Activated CD4-positive, alpha-beta T cell treated with anti-CD3 and anti-CD28 coated beads, Interleukin-2, amount 10 ng/mL, durations not matched to agents 7 days and 5 days (primary cell): ENCODE measurements at places on chromosomes 11 and 22.

DNA sequence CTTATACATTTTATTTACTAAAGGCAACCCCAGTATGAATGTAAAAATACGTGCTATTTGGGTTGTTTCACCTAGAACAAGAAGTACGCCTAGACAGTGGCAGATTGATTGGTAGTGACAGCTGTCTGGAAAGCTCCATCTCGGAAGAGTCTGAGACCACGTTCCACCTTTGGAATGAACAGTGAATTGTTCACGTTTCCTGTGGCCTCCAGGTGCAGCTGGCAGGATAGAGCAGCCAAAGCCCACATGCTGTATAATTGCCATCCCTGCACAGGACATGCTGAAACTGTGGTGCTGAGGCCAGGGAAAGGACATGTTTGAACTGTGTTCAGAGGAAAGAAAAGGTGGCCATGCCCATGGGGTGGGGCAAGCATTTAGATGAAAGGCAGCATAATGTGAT is 218.7 kb upstream of the MTNR1B start:
- no peak for DNase-seq

- DNase-seq = no peak
Measured at GRCh38 chr11:114098927-114099326, 39.4 kb downstream of the ZBTB16 start.

- no peak for DNase-seq
Measured at GRCh38 chr22:24474221-24474620, 20.9 kb upstream of the UPB1 start.

- no peak for DNase-seq
Measured at GRCh38 chr11:67641338-67642172, 2.0 kb upstream of the TBX10 start.

- DNase-seq = no peak
Measured at GRCh38 chr11:126432525-126432924, 77.0 kb downstream of the ST3GAL4 start.

GRCh38 chr11:45159781-45160365 is 13.4 kb downstream of the PRDM11 start:
- no peak for DNase-seq

- no peak for DNase-seq
Measured at GRCh38 chr22:45223304-45224117, 17.2 kb downstream of the KIAA0930 start.

DNA sequence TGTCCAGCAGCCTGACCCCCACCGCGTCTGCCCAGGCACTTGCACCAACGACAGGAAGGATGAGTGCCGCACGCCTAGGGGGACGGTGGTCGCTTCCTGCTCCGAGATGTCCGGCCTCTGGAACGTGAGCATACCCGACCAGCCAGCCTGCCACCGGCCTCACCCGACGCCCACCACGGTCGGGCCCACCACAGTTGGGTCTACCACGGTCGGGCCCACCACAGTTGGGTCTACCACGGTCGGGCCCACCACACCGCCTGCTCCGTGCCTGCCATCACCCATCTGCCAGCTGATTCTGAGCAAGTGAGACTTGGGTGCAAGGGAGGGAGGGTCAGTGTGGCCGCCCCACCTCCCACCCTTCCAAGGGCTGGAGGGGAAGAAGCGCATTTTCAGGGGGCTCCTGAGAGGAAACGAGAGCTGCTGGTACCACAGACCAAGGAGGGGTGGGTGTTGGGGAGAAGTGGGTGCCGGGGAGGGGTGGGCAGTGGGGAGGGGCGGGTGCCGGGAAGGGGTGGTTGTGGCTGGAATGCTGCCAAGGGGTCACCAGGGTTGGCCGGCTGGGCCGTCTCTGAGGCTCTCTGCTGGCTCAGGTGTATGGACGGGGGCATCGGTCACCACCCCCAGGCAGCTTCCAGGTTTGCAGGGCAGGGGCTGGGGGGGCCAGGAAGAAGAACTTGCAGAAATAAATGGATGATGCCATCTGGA is 27.7 kb upstream of the MUC5B start:
- no peak for DNase-seq

DNA sequence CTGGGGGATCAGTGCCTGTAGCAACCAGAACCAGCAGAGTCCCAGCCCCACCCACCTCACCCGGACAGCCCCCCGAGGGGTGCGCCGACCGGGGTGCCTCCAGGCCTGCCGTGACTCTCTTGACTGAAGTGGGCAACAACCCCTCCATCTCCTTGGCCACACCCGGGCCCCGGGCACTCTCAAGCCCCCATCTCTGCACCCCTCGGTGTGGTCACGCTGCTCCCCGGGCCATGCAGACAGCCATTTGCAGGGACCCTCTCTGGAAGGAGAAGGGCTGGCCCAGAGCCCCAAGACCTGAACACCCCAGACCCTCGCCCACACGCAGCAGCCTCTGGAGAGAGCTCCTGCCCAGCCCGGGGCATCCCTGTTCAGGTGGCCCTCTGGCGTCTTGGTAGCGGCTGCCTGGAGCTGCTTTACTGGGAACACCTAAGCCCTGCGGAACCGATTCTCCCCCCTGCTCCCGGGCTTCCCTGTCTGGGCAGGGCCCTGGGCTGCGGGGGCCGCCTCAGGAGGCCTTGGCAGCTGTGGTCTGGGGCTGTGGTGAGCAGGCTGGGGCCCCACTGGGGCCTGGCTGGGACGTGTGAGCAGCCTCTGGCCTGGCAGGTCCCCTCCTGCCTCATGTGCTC is 84.9 kb downstream of the WNT7B start:
- no peak for DNase-seq

GRCh38 chr11:111460856-111461255 is 51.3 kb downstream of the BTG4 start:
- DNase-seq = no peak

DNA sequence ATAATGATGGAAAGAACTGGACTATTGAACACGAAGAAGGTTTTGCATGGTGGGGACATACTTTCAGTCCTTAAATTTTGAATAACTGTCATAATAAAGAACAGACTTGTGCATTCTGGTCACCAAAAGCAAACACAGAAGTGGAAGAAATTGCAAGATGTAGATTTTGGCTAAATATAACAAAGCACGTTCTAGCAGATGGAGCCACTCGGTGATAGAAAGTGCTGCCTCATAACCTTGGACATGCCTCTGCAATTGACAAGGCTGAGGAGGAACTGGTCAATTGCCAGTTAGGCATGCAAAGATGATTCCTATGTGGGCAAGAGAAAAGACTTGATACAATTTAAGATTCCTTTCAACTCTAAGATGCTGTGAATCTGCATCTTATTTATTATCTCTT is 244.1 kb upstream of the ZC3H12C start:
- no peak for DNase-seq

DNA sequence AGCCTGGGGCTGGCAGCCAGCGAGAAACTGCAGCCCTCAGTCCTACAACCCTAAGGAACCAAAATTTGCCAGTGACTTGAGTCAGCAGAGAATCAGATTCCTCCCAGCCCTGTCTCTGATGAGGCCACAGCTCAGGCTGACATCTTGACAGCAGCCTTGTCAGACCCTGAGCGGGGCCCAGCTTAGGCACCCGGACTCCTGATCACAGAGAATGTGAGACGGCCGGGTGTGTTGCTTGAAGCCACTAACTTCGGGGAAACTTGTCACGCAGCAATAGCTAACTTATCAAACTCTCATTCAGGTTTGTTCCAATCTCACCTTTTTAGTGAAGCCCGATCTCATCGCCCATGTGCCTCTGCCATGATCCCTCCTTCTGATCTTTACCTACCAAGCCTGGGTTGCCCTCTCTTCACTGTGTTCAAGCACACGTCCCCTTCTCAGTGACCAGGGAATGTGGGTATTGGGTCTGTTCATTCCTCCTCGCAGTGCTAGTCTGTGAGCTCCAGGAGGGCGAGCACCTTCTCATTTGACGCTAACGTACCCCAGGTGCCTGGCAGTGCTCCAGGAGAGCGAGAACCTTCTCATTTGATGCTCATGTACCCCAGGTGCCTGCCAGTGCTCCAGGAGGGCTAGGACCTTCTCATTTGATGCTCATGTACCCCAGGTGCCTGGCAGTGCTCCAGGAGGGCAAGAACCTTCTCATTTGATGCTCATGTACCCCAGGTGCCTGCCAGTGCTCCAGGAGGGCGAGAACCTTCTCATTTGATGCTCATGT is 280.7 kb downstream of the BRD1 start:
- no peak for DNase-seq

DNA sequence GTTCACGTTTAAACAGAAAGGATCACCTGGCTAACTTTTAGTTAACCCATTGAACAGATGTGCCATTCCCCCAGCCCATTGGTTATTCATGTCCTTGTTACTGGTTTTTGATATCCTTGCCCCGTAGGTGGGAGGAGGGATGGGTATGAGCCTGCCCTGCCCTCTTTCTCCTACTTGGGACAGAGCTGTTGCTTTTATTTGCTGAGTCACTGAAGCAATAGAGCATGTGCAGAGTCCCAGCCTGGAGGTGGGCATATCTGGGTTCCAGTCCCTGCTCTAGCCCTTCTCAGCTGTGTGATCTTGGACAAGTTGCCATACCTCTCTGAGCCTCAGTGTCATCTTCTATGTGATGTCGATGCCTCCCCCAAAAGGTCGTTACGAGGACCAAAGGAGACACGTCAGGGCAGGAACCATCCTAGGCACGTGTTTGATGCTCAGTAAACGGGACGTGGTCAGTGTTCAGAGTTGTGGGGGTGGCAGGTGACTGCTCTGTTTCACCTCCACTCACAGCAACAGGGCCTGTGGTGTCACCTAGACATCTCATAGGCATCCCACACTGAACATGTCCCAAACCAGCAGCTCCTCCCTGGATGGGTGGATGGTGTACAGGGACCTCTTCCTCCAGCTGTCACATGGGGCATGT is 61.0 kb downstream of the BMAL1 start:
- peak; percentile 26 for DNase-seq

- DNase-seq = no peak
Measured at GRCh38 chr22:48018346-48018745, 1255.9 kb downstream of the TBC1D22A start.

- DNase-seq = no peak
Measured at GRCh38 chr11:1224491-1225385, 1.9 kb downstream of the MUC5B start.

DNA sequence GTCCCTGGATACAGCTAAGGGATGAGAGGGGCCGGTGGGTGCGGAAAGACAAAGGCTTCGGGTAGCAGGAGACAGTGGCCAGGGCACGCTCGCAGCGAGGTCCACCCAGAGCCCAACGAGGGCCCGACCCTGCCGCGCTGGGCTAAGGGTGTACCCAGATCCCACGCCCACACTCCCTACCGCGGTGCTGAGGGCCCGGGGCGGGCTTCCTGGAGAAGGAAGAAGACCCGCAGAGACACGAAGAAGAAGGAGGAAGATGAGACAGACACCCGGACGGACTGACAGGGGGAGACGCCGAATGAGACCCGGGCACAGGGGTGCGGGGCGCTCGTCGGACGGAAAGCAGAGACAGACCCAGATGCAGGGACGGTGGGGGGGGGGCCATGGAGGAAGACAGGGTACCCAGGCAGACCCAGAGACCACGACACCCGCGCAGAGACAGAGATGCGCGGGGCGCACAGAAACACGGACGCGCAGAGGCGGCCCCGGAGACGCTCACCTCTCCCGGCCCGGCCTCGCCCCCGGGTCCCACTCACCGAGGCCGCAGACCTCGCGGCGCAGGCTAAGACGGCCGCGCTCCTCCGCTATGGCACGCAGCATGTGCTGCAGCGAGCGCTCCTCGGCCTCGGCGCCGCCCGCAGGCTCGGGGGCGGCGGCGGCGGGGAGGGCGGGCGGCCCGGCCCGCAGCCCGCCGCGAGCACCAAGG is 437 bp downstream of the KIAA0930 start:
- DNase-seq = peak; percentile 42

- DNase-seq = no peak
Measured at GRCh38 chr11:70818351-70818750, 420.0 kb downstream of the CTTN start.

- no peak for DNase-seq
Measured at GRCh38 chr11:110454609-110455008, 24.9 kb downstream of the FDX1 start.

GRCh38 chr11:128342511-128343134 is 244.7 kb downstream of the ETS1 start:
- peak; percentile 62 for DNase-seq

GRCh38 chr11:83093634-83094033 is 21.9 kb upstream of the RAB30 start:
- DNase-seq = no peak
